Mucosa of gallbladder (tissue), 1 donor: ENCODE measurements at places on chromosomes 7 and 10. TPM values are rescaled to one million over a fixed set of nuclear protein-coding genes. Genes with fewer than 3 reads are reported as not detected.

TRIM56 gene
- 57.7 TPM for total RNA-seq

DHX32 gene
- total RNA-seq, result 31.7 TPM

WNT16 gene
- total RNA-seq, result 0.17 TPM

SLC26A5 gene
- total RNA-seq, result 0.23 TPM

POU6F2 gene
- total RNA-seq, result 7.9 TPM

OR13A1 gene
- total RNA-seq, result not detected

ANKRD1 gene
- total RNA-seq, result 0.09 TPM

MMD2 gene
- total RNA-seq, result not detected

GPER1 gene
- total RNA-seq, result 4.7 TPM

FFAR4 gene
- total RNA-seq, result 6.1 TPM

RELN gene
- total RNA-seq, result 1.8 TPM

PRSS37 gene
- not detected for total RNA-seq

NOS3 gene
- 12.6 TPM for total RNA-seq

C10orf90 gene
- 0.20 TPM for total RNA-seq

GIMAP8 gene
- 11.4 TPM for total RNA-seq

CYP3A7 gene
- 92.6 TPM for total RNA-seq

PNLIPRP2 gene
- total RNA-seq, result 1.2 TPM

SEMA3E gene
- total RNA-seq, result 19.8 TPM

UTF1 gene
- total RNA-seq, result not detected

TUBAL3 gene
- 0.49 TPM for total RNA-seq

RHEB gene
- total RNA-seq, result 75.2 TPM

SPDYE8 gene
- not detected for total RNA-seq

CNNM1 gene
- 1.4 TPM for total RNA-seq
